ENCODE measurements at places on chromosomes 13 and 19.

- DNase-seq, result no peak
Observed at GRCh38 chr19:1457031-1457739, 7.3 kb downstream of the APC2 start.

DNA sequence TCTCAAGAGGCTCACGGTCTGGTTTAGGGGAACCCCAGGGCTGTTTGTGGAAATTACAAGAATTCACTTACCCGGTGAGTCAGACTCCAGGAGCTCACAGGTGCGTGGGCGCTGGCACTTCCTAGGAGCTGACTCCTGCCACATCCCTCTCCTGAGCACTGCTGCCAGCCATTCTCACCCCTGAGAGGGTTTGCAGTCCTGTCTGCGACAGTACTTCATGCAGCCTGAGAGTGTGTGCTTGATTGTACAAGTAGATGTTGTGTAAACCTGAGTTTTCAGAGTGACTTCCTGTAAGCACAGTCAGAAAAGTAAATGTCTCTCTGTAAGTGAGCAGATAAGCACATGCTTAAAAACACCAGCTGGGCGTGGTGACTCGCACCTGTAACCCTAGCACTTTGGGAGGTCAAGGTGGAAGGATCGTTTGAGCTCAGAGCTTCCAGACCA lies 8.1 kb downstream of the MRPL4 start:
- DNase-seq, result peak; percentile 34

DNA sequence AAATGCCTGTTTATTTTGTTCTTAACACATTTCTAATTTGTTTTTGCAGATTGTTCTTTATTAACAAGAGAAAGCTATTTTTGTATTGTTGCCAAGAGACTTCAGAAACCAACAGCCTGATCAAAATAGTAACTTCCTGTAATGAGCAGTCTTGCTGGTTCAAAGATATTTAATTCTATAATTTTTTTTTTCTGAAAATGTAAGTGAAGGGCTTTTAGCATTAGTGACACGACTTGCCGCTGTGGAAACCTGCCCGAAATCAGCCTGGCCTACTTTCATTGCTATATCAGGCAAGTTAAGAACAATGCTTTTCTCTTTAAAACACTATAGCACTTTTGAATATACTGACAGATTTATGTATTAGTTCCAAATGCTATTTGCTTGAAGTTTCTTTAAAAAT lies 374.3 kb downstream of the EFNB2 start:
- DNase-seq, result no peak

- no peak for DNase-seq
Observed at GRCh38 chr13:87536899-87537298, 134.3 kb upstream of the SLITRK5 start.

DNA sequence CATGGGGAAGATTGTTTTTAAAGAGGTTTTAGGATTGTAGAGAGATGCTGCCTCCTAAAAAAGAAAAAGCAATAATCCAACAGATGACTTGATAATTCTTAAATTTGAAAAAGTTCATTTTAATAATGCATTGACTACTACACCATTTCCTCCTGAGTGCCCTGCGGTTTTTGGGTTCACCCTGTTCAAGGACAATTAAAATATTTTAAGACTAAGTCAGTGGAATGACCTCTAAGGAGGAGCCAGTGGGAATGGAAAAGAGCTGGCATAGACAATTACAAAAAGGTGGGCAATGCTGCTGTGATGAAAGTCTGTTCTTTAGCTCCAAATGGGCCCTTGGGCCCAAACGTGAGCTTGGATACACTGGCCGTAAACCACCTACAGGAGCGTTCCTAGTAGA lies 217.8 kb downstream of the LHFPL6 start:
- no peak for DNase-seq

DNA sequence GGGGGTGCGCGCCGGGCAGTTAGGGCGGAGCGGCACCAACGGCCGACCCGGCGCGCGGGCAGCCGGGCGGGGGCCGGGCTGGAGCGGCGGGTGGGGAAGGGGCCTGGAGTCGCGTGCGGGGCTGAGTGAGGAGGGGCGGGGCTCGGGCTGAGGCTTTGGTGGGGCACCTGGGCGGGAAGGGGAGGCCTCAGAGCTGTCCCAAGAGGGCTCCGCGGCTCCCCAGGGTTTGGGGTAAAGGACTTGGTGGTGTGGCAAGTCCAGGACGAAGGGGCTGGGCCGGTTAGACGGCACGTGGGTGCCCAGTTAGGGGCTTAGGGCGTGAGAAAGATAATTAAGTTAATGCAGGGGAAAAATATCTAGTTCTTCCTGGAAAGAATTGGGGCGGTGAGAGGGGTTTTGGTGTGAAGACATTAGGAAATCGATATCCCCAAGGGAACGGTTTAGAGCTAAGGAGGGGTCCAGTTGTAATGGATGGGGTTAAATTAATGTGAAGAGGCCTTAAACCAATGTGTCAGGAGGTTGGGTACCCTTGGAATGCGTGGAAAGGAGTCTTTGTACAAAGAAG lies 496 bp downstream of the ZNF574 start:
- DNase-seq, result no peak

DNA sequence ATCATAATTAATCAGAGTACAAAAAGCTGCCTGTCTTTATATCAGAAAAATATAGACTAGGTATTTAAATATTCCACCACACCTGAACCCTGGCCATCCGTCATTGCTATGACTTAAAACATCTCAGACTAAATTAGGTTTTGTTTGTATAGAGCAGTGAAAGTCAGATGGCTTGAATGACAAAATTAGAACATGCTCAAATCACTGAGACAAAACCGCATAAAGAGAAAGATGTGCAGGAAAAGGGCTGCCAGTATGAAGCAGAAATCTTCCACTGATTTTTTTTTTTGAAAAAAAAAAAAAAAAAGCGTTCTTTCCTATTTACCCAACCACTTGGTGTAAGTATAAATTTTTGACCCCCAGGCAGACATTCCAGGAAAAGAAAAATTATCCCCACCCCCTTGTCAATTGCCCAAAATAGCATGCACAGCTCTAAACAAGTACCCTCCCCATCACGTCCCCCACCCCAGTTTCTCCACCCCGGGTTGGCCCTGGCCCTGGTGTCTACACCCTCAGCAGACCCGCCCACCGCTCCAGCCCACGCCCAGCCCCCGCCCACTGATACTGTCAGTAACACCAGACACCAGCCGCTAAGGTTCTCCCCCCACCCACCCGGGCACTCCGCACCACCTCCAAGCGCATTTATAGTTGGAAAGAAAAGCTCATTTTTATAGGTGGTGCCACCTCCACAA lies 118.6 kb downstream of the URI1 start:
- no peak for DNase-seq

Measured in stimulated activated naive CD8-positive, alpha-beta T cell treated with anti-CD3 and anti-CD28 coated beads, Interleukin-15, amount 100 ng/mL, for 72 hours (primary cell).